ENCODE measurements at places on chromosomes 7 and 10.

- peak; percentile 79 for DNase-seq
Measured at GRCh38 chr10:101062232-101063049, 652 bp downstream of the KAZALD1 start.

DNA sequence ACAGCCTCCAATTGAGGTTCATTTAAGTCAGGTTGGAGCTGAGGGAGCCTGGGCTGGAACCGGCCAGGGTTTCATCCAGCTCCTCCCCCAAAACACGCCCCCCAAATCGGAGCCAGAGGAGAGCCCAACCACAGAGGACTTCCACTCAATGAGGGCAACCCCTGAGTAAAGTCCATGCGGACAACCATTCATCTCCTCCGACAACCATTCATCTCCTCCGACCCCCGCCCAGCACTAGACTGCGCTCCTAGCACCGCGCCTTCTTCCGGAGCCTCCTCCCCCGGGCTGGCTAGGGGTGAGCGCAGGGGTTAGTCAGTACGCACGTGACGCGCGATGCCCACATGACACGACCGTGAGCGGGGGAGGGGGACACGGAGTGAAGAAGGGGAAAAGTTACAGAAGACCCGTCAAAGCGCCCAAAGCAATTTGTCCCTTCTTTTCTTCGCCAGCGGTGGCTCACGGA, 1.4 kb downstream of the MAGI2 start:
- DNase-seq: peak; percentile 32

GRCh38 chr10:126384269-126384873, 3.9 kb downstream of the ADAM12 start:
- DNase-seq: no peak

DNA sequence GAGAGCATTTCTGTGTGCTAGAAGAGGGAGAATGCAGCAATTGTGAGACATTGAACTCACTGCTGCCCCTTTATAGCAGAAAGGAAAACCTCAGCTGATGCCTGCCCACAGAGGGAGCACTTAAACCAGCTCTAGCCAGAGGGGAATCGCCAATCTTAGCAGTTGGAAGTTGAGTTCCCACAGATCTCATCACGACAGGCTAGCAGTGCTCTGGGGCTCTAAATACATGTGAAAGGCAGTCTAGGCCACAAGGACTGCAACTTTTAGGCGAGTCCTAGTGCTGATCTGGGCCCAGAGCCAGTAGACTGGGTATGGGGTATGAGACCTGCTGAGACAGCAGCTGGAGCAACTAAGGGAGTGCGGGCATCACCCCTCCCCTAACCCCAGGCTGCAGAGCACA, 25.2 kb upstream of the PRR15 start:
- no peak for DNase-seq

GRCh38 chr10:114559636-114560035, 98.4 kb downstream of the ABLIM1 start:
- DNase-seq: no peak

- DNase-seq: no peak
Measured at GRCh38 chr7:512541-513311, 6.9 kb downstream of the PDGFA start.

DNA sequence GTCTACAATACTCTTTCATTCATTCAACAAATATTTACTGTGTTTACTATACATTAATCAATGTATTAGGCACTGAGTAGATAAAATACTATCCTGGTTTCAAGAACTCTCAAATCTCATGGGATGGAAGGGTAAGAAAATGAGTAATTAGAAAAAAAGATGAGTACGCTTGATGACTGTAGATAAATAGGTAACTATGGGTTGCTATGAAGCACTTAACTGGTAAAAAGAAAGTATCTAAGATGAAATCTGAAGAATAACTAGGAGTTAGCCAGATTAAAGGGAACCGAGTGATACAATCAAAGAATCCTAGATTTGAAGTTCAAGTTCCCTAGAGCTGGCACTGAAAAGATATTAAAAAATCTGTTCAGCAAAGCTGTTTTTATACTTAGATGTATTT, 62.1 kb downstream of the IQUB start:
- no peak for DNase-seq

- DNase-seq: no peak
Measured at GRCh38 chr7:2941216-2941859, 97.2 kb upstream of the GNA12 start.

- DNase-seq: no peak
Measured at GRCh38 chr10:95355301-95355700, 64.5 kb upstream of the PDLIM1 start.

DNA sequence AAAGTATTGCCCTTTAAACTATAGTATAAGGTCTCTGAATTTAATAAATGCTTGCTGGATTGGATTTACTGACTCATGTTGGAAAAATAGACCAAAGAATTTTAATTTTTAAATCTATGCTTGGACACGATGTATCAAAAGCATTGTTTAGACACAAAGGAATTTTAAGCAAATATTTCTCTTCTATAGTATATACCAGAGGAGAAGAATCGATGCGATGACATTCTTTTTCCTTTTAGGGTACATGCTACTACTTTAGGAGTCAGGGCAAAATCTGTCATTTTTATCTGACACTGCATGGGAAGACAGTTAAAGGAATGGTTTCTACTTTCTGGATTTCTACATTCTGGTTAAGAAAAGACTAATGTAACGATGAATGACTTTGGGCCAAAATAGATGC, 339.9 kb downstream of the BMPER start:
- DNase-seq: no peak

Data from NCI-H510A treated with DMSO at 0.1 percent for 48 hours (cell line).